Activated CD4-positive, alpha-beta T cell treated with anti-CD3 and anti-CD28 coated beads, Interleukin-10, Interleukin-2, amounts not matched to agents 100 ng/mL and 50 ng/mL, durations not matched to agents 16 hours and 8 hours (primary cell): ENCODE measurements at places on chromosomes 2 and 18.

GRCh38 chr2:225165052-225165451, 122.8 kb upstream of the DOCK10 start:
- DNase-seq = no peak

DNA sequence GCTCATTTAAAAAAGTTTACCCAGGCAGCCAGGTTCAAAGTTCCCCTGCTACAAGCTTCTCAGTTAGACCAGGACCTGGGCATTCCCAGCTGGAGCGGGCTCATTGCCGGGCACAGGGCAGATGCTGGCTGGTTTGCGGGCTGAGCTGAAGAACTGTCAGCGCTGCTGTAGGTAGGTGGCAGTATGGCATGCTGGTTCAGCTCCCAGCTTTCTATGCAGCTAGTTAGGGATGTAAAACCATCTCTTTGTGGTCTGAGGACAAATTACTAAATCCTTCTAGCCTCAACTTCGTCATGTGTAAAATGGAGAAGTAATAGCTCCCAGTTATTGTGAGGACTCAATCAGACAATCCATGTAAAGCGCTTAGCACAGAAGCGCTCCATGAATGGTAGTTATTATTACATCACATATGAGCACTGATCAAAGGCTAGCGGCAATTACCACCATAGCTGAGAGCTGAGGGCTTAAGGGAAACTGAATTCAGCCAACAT, 2.4 kb upstream of the LDLRAD4 start:
- peak; percentile 76 for DNase-seq

DNA sequence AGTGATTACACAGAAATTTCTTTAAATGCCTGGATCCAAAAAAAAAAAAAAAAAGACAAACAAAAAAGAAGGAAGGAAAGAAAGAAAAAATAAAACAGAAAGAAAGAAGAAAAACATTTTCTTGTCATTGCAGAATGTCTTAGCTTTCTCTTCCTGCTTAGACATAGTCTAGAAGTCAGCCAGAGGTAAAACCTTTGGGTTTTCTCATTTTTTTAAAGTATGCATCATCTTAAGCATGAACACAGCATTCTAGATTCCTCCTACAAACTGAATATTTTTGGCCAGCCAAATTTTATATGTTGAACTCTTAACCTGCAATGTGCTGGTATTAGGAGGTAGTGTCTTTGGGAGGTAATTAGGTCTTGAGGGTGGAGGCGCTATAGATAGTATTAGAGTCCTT, 243.9 kb downstream of the TRIB2 start:
- no peak for DNase-seq

DNA sequence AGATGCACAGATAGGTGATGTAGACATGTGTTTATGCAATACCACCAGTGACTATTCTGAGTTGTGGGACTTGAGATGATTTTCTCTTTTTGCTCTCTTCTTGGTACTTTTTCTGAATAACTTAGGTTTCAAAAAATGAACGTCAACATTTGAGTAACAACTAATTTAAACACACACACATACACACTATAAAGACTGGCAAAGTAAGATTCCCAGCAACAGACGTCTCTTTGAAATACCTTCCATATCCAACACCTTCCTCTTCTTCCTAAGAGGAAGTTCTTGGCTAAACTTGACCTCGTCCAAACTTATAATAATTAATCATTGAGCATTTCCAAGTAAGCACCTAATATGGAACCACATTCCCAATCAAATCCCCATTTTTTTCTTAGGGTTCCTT, 81.6 kb upstream of the RGPD4 start:
- DNase-seq = no peak

DNA sequence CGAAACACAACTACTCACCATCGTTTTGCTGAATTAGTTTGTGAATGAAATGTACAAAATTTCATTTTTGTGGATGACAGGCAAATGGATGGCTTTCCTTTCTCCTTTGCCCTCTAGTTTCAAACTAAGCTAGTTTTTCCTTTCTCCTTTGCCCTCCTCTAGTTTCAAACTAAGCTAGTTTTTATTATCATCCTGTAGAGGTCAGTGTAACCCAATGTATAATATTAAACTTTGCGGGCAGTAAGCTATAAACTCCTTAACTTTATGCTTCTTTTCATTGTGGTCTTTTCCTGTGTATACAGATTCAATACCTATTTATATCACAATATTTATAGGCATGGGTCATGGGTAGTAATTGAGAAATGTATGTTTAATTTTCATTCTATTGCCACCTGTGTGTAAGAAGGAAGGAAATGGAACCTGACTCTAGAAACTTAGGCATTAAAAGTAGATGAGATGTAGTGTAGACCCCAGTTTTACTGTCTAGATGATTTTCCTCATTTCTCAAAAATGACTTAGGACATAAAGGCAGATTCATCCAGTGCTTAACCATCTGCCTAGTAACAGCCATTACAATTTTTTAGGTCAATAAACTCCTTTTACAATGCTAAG, 58.1 kb downstream of the MAP3K19 start:
- peak; percentile 30 for DNase-seq

DNA sequence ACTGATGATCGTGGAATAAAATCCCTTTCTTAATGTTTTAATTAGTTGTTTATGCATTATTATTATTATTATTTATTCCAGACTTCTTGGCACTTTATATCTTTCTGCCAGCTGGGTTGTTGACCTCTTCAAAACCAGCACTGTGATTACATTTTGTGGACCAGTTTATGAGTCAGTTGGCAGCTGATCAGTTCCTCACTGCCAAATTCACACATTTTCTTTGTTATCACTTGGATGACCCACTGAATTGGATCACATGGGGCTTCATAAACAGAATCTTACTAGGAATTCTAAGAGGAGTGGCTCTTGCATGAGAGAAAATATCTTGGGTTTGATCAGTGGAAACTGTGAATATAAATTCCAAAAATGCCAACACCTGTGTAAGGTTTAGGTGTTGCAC, 321.8 kb upstream of the SPRED2 start:
- no peak for DNase-seq

- DNase-seq = no peak
Measured at GRCh38 chr18:12779043-12779442, 76.2 kb downstream of the PSMG2 start.

GRCh38 chr2:66583881-66584280, 149.0 kb downstream of the MEIS1 start:
- no peak for DNase-seq

GRCh38 chr2:65453916-65454315, 21.5 kb upstream of the SPRED2 start:
- DNase-seq = no peak

DNA sequence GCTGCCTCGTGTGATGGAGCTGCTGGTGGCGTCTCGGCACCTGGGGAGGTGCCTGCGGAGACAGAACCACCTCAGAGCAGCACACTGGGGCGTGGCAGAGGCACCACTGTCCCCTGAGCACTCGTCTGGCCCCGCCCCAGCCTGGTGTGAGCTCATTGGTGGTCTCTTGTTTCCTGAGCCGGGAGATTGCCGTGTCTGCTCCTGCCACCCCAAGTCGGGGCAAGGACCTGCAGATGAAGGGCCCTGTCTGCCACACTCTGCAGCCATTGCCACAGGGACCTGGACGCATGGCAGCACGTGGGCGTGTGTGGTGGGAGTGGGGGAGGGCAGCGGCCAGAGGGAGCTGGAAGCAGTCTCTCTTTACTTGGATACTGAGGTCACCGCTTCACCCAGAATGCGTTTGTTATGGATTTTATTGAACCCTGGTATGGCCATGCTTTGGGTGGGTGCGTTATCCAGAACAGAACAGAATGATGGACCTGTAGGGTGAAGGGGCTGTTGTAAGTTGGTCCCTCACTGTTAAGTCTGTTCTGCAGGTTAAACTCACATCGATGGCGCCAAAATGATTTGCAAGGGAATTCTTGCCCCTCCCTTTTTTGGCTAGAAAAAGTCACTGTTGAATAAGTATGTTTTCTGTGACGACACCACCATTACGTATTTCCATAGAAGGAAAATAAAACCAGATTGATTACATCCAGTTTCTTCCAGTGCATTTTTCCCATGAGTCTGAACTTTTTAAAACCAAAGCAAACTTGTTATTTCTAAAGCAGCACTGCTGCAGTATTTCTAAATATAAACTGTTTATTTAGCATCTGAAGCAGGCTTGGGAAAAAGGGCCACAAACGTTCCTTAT, 92.0 kb downstream of the USP40 start:
- DNase-seq = no peak

DNA sequence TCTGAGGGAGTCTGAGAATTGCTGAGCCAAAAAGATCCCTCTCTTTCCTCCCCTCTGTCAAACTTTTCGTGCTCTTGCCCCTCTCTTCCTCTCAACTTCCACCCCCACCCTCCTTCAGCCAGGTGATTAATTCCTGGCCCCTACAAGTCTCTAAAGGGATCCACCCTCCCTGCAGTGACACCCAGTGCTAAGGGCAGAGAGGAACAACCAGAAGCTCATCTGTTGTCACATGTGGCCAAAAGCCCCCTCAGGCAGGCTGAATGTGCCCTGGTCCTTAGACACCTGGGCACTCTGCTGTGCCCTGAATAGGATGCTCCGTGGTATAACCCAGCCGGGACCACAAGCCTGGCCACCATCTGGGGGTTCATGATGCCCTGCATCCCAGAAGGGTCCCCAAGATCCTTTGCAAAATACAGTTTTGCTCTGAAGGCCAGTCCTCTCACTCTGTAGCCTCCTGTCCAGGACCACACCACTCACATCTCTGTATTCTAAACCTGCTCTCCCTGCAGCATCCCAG, 234.4 kb downstream of the BCL11A start:
- DNase-seq = no peak

DNA sequence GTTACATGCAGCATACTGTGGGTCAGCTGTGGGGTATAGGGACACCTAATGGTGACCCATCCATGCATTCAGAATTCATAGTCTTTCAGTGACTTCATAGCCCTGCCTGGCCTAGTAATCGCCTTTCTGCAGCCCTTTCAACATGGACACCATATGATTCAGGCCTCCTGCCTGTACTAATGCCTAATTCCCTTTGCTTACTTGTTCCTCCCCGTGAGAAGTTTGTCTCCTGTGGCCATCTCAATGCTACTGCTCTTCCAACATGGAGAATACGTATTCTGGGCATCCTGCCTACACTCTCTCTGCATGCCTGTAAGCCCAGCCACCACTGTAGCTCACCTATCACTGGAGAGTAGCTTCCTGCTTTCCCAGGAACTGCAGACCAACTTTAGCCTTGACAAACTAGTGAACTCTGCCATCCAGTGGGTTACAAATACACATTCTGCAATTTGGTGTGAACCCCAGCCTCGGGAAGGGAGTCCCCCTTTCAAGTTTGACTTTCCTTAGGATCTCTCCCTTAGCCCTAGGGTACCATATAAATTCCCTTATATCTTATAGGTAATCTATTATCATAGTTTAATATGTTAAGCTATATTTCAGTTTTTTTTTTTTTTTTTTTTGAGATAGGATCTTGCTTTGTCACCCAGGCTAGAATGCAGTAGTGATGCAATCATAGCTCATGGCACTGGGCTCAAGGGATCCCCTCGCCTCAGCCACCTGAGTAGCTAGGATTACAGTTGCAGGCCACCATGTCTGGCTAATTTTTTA, 22.3 kb downstream of the M1AP start:
- no peak for DNase-seq

DNA sequence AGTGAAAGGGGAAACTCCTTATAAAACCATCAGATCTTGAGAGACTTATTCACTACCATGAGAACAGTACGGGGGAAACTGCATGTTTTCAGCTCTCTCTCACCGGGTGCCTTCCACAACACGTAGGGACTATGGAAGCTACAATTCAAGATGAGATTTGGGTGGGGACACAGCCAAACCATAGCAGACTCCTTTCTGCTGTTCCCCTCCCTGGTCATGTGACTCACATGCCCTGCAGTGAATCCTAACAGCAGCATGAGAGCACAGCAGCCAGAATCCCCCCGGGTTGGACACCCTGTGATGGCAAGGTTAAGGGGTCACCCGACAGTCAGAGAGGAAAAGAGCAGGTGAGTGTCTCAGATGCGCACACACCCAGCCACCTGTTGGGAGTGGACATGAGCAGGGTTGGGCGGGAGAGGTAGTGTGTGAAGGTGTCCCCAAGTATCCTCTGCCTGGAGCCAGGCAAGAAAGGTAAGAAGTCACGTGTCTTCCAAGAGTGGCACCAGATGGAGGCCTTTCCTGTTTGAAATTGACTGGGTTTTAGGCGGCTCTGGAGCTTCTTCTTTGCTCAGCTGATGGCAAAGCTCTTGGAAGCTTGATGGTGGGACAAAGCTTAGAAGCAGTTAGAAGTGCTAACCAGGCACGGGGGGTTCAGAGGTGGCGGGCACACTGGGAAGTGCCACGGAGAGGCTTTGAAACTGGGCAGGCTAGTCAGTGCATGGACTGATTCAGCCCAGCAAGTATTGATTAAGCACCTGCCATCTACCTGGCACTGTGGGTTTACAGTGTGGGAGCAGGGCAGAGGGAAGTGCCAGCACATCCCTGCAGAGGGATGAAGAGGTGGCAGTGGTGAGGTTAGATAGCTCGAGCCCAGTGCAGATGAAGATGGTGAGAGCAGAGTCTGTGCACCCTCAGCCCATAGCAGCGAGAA, 68.7 kb downstream of the RHOB start:
- no peak for DNase-seq

DNA sequence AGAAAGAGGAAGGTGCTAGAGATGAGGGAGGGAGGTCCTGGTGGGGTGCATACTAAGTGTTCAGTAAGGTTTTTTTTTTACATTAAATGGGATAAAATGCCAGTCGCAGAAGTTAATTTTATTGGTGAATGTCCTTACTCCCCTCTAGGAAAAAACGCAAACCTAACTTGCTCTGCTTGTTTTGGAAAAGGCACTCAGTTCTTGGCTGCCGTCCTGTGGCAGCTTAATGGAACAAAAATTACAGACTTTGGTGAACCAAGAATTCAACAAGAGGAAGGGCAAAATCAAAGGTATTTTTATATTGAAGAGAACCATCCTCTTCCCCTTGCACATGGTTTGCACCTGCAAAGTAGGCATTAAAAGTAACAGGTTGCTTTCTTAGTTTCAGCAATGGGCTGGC, 12.7 kb upstream of the IL18R1 start:
- DNase-seq = no peak

DNA sequence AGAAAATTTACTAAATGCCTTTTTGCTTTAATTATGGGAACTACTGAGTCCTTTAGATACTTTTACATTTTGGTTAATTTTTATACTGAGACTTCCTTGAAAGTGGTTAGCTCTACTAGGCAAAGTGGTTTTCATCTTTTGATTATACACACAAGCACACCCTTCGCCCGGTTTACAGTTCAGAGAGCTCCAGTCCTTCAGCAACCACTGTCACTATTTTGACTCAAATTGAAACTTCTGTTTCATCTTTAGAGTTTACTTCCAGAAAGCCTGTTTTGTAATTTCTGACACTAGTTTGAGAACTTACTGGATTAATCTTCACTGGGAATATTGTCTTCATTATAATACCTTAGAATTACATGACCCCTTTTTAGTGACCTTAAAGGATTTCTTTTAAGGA, 140.3 kb upstream of the FOSL2 start:
- DNase-seq = peak; percentile 90

- DNase-seq = no peak
Measured at GRCh38 chr2:86788165-86788564, 2.5 kb downstream of the CD8A start.
